ENCODE measurements at places on chromosomes 12 and 14.
A peak's percentile ranks its signal among the peaks of the same experiment; 100 is the strongest.

GRCh38 chr12:69648476-69648875 is 37.8 kb upstream of the LRRC10 start:
- ATAC-seq: no peak

- ATAC-seq: no peak
Observed at GRCh38 chr12:62933602-62934238, 1.2 kb downstream of the PPM1H start.

DNA sequence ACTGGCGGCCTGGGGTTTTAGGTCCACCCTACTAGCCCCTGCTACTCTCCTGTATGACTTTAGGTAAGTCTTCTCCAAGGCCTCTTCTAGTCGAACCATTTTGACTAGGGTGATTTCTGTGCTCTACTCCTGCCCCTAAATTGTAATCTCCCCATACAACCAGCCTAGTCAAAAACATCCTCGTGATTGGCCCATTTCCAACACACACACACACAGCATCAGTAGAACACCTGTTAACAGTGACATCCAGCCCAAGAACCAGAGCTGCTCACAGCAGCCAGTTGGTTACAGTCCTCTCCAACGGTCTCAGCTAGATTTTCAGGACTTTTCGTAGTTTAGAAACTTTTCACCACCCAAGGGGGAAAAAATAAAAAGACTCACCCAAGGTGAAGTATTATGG is 30.9 kb downstream of the NT5DC3 start:
- ATAC-seq: no peak

DNA sequence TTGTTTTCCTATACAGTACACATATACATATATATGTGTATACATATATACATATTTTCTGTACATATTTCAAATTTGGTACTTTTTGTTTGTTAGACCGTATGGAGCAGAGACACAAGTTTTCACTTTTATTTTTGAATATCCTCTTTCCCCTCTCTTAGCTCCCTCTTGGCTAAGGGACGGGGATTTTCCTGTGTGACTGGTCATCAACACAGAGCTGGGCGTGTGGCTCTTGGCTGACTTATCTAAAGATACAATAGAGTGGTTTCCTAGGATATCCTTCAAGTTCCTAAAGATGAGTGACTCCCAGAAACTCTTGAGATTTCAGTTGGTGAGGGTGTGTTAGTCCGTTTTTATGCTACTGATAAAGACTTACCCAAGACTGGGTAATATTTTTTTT is 1404.5 kb upstream of the TMEM132C start:
- ATAC-seq: no peak

DNA sequence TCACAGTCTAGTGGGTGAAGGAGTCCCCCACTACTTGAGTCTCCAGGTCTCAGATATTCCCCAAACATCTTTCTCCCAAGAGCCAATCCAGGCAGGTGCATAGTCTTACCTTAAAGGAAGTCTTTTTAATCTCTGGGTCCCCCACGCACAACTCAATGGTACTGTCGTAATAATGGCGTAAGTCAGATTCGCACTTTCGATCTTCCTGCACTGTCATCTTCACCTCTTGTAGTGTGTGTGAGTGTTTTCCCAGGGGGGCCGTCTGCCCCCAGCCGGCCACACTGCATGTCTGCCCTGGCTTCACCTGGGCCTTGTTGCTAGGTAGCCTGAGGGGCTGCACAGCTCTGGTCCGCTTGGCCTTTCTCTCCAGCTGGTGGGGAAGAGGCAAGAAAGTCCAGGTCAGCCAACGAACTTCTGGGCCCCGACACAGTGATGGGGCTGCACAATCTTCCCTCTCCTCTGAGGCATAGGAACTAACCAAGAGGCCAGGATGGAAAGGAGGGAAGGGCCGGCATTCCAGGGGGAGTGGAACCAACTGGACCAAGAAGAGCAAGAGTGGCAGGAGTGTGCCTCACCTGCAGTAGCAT is 2.1 kb downstream of the GZMB start:
- ATAC-seq: no peak

DNA sequence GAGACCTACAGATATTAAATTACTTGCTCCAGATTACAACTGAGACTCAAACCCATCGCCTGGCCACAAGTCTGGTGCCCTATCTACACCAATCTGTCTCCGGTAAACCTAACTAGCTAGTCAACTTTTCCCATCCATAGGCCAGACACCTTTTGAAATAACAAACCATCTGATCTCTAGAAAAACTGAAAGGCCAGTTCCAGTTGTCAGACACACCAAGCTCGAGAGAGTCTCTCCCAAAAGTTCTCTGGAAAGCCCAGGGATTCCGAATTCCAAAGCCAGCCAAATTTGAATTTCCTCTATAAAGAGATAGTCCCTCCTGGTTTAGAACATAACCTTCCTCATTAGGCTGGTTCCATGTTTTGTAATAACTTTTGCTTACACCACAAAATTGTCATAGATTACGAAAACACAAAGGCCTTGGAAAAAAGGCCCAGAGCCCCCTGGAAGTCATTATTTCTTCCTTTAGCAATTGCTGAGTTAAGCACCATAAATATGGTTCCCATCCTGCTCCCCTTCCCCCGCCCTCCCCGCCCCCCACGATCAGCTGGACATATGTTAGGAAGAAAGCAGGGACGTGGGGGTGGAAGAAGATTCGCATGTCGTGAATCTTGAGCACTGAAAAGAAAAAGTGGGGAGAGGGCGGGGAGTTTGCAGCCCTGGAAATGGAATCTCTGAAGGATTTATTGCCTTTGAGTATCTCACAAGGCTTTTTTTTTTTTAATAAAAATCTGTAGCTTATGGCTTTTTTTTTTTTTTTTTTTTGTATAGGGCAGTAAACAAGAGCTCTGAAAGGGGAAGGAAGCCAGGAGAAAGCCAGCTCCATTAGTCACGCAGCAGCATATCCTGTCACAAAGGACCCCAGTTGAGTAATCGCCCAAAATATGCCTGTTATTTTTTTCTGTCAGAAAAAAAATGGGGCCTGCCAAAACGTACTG is 110.4 kb downstream of the ZFP36L1 start:
- peak; percentile 60 for ATAC-seq

- ATAC-seq: no peak
Observed at GRCh38 chr14:36845356-36846012, 183.8 kb downstream of the PAX9 start.

- no peak for ATAC-seq
Observed at GRCh38 chr12:82810568-82810967, 123.9 kb downstream of the TMTC2 start.

DNA sequence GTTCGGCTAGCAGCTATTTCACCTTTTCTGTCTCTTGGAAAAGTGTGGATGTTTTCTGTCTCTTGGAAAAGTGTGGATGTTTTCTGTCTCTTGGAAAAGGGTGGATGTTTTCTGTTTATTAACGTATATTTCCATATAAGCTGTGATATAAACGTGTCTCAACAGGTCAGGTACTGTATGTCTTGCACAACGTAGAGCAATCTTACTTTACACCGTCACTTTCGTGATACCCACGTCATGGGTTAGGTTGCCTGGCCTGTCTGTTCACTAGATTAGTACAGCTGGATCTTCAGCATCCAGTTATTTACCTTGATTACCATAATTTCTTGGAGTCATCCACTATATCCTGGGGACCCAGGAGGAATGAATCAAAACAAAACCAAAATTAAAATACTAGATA is 14.1 kb downstream of the CLEC7A start:
- no peak for ATAC-seq

DNA sequence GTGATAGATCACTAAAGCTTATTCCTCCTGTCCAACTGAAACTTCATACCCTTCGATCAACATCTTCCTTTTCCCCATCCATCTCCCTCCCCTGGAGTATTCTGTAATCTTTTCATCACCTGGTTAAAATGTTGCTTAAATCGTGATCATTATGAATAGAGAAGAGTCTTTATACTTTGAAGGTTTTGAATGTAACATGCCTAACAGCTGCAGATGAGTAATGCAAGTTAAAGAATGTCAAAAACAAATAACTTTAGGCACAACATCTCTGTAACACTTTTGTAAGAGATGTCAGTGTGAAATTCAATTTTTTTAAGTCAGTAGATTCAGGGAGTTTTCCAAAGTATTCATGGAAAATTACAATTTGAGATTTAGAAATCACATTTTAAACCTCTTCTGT is 25.0 kb downstream of the RXYLT1 start:
- no peak for ATAC-seq

DNA sequence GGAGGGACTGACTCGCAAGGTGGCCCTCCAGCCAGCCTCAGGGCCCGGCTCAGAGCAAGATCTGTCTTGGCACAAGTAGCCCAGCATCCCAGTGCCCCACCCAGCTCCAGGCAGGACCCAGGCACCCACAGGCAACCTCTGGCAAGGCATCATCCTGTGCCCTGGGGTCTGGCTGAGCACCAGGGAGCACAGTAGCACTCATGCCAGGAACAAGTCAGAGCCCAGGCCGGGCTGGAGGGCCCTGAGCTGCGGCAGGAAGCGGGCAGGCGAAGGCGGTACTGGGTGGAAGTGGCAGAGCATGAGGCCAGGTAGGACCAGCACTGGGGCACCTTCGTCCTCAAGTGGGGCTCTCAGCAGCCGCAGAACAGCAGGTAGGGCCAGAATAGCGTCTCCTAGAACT is 5.2 kb upstream of the DIO3 start:
- no peak for ATAC-seq

GRCh38 chr12:9763025-9763424 is 2.3 kb upstream of the CD69 start:
- ATAC-seq: no peak

- no peak for ATAC-seq
Observed at GRCh38 chr14:51621654-51622053, 30.1 kb upstream of the FRMD6 start.

- ATAC-seq: no peak
Observed at GRCh38 chr14:93537951-93538350, 107.2 kb downstream of the UNC79 start.

- peak; percentile 62 for ATAC-seq
Observed at GRCh38 chr12:47032644-47033043, 46.8 kb upstream of the PCED1B start.

DNA sequence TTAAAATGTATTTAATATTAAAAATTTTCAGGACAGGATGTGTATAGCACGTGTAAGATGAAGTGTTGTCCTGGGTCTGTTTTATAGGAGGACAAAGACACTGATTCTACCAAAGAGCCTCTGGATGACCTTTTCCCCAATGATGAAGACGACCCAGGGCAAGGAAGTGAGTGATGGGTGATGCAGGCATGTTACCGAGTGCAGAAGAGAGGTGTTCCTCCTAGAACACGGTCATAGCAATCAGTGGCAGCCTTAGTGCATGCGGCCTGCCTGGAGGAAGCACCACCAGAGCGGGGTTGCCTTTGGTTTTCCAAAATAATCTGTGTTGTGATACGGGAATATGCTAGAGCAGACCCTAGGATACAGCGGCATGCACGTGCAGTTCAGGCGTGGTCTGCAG is 33.0 kb downstream of the KLC1 start:
- ATAC-seq: no peak

DNA sequence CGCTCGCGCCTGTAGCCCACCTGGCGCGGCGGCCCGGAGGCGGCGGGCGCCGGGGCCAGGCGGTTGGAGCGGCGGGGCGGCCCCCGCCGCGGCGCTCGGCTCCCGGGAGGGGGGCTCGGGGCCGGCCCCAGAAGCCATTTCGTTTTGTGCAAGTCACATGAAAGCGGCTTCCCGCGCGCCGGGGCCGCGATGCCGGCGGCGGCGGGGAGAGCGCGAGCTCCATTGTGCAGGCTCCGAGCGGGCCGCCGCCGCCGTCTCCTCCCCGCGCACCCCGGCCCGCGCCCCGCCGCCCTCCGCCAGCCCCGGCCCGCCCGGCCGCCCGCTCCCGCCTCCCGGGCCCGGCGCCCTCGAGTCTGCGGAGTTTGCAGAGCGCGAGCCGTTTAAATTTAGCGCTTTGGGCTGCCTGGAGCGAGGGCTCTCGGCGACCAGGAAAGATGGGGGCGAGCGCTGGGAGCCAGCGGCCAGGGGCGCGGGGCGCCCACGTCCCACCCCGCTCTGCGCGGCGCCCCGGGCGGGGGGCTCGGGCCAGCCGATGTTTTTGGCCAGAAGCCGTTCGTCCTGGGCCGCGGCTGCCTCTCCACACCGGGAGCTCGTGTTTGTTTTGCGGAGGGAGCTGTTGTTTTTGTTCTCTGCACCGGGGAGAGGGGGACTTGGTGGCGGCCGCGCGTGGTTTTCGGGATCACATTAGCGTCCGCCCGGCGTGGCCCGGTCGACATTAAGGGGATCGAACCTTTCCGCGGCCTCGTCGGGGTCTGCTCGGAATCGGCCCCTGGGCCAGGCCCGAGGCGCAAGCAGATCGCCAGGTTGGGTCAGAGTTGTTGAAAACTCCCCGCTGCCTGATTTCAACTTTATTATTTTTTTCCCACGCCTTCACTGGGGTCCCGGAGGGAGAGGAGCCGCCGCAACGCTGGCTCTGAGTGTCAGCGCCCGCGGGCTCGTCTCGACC is 982 bp downstream of the BCL7A start:
- peak; percentile 13 for ATAC-seq

- ATAC-seq: no peak
Observed at GRCh38 chr14:72723858-72724530, 169.9 kb downstream of the DPF3 start.

DNA sequence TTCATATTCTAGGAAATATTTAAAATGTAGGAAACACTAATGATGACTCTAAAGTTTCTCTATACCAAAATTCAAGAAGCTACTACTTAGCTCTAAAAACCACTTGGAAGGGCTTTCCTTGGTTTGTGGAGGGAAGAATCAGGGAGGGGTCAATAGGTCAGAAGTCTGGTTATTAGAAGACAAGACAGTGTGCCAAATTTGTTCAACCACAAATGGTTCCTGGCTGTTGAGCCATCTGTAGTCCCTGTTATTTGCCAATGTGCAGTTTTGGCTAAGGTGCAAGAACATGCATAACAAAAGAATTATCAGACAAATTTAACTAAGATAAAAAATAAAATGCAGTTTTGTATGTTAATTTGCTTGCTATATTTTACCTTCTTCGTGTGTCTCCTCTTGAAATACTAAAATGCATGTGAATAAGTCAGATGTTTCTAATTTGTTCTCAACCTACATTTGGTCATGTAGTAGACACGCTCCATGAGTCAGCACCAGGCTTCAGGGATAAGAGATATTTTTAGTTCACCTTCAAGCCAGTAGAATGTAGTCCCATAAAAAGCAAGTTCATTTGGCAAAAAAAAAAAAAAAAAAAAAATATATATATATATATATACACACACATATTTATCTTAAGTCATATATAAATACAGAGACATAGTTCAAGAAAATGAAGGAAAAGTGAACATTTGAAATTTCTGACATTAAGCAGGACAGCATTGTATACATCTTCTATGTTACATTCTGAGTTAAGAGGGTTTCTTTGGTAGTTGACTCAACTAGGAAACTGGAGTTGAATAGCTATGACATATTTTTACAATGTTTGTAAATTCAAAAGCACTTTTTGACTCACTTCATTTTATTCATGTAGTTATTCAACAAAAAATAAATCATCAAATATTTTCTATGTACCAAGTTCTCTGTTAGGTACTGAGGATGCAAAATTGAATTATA is 123.3 kb downstream of the KCNC2 start:
- no peak for ATAC-seq

Measured in motor neuron (in vitro differentiated cells).